H9 (cell line): ENCODE measurements at places on chromosomes 7 and 10.
A peak's percentile ranks its signal among the peaks of the same experiment; 100 is the strongest.

DNA sequence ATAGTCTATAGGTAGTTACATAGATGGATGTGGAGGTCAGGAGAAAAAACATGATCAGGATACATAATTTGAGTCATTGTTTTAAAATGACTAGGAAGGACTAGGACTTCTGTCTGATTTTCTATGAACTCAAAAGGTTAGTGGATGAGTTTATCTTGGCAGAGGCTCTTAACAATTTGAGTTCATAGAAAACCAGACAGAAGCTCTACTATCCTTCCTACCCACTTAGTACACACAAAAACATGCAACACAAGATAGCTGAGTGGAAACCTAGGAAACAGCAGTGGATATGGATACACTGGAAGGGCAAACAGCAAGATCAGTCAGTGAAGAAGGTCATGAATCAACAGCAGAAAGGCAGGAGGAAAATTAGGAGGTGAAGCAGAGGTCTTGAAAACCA is 84.6 kb downstream of the VPS50 start:
- no peak for DNase-seq

DNA sequence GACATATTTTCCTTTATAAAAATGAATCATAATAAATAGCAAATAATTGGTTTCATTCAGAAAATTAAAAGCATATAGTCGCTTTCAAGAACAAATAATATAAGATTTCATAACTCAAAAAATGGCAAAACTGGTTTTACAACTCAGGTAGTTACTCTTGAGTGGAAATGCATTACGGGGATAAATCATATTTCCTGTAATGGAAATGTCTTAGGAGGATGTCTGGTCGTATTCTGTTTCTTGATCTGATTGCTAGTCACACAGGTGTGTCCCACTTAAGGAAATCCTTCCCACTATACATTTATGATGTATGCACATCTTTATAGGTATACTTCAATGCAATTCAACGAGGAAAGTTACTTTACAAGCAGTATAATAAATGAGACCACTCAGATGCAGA is 20.7 kb downstream of the NRAP start:
- no peak for DNase-seq

DNA sequence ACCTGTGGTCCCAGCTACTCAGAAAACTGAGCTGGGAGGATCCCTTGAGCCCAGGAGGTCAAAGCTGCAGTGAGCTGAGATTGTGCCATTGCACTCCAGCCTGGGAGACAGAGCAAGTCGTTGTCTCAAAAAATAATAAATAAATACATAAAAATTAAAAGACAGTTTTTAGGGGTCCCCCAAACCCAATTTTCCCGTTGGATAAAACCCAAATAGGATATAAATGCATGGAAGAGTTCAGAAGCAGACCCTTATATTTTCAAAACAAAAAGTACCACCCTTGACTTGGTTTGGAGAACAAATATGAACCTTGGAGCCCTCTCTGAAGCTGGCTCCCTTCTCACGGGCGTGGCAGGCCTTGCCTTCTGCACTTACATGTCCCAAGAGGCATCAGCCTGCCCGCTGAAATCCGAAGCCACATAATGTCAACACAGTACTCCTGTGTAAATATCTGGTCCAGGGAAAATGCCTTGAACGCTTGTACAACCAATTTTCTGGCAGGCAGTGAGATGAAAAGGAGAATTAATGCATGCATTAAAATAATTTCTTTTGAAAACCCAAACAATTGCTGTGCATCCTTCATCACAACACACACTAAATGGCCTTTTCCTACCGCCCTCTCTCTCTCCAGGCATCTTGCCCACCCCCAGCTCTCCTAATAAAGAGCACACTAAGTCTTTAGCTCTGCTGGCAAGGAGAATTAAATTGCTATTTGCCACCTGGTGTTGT is 46.4 kb upstream of the PARD3 start:
- DNase-seq = no peak

GRCh38 chr10:4063717-4064116 is 278.7 kb upstream of the KLF6 start:
- no peak for DNase-seq

DNA sequence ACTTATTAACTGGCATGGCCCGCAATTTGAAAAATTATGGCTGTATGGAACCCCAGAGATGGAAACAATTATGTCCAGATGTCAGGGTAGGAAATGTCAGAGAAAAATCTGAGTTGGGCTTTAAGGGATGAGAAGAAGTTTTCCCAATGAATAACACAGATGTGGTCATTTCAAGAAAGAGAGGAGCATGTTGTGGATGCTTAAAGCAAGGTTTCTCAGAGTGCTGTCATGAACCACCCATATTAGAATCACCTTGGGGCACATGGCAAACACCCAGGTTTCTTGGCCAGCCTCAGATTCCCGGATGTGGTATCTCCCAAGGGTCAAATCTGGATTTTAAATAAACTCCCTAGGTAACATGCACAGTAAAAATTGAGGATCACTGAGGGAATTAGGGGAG is 43.6 kb downstream of the LAMB4 start:
- no peak for DNase-seq

DNA sequence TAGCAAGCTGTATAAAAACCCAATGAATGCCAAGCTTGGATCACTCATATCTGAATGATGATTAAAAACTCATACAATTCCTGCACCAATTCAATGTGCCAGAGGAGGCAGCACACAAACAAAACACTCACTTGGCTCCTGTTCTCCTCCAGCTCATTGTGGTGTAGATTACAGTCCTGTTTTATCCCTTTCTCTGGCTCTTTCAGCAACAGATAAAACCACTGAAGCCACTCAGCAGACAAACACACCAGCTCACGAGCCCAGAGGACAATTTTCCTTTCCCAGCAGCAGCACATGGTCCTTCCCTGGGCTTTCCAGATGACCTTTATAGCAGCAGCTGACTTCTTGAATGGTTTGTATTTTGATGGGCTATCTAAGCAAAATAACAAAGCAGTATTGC is 107.3 kb upstream of the STARD3NL start:
- peak; percentile 45 for DNase-seq

DNA sequence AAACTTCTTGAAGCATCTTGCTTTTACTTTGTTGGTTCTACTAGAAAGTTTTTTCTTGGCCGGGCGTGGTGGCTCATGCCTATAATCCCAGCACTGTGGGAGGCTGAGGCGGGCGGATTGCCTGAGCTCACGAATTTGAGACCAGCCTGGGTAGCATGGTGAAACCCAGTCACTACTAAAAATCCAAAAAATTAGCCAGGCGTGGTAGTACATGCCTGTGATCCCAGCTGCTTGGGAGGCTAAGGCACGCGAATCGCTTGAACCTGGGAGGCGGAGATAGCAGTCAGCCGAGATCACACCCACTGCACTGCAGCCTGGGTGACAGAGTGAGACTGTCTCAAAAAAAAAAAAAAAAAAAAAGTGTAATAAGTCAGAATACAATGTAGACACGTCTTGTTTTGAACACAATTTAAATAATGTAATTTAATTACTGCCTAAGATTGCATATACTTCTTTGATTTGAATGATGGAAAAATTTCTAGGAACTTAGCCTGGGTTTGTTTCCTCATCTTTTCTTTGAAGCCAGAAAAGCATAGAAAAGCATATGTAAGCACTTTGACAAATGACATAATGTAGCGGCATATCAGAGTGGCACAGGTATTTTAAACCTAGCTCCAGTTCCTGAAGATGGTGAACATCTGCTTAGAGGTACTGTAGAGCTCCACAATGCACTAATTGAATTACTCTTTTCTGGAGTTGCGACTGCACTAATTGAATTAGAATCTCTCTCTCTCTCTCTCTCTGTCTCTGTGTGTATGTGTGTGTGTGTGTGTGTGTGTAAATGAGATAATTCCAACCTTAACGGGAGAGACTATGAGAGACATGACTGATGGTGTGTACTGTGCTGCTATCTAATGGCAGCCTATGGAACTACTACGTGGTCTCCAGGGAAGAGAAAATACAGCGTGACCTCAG is 87.8 kb downstream of the BTRC start:
- DNase-seq = no peak

GRCh38 chr7:91690541-91691070 is 189.9 kb downstream of the MTERF1 start:
- no peak for DNase-seq

GRCh38 chr7:131328377-131329175 is 900 bp downstream of the MKLN1 start:
- DNase-seq = no peak

DNA sequence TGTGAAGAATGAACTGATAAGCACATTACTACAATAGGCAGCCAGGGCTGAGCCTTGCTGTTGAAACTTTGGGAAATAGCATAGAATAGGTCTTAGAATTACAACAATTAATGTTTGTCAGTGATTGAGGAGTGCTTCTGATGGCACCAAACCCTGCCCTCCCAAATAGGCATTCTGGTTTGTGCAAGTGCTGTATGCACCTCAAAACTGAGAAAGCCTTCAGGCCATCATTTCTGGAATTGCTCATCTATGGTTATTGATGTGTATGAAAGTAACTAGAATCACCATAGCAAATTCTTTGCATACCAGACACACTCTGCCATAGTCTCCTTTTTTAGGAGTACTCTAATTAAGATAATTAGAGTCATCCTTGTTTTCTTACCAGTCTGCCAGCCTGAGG is 585.0 kb upstream of the MBL2 start:
- no peak for DNase-seq

DNA sequence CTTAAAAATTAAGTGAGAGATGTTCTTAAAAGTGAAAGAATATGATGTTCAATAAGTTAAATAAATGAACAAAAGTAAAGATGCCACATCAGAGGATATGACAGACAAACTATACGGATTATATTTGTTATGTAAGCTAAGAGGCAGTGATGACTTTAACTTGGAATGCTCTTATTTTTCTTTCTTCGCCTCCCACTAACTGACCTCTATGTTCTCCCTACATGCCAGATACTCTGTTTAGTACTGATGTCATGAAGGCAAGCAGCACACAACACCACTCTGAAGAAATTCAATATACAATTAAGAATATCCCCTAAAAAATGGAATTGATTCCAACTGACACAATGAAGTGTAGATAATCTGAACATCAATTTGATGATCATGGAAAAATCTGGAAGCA is 223.4 kb downstream of the DOCK4 start:
- no peak for DNase-seq

- no peak for DNase-seq
Observed at GRCh38 chr10:12835709-12836108, 165.8 kb downstream of the CCDC3 start.

DNA sequence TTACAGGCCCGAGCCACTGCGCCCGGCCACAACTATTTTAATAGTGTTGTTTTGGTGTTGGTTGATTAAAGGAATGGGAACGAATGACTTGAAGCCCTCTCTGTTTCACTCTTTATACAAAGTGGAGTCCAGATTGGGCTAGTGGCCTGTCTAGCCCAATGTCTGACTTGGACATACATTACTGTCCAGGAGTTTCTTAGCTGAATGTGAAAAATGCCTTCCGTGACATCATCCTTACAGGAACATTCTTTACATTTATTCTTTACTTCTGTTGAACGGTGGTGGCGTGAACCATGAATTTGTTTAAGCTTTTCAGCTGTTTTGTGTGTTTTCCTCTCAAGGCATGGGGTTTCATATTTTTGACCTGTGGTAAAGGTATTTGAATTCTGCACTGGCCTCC is 67.9 kb downstream of the DAGLB start:
- DNase-seq = no peak

DNA sequence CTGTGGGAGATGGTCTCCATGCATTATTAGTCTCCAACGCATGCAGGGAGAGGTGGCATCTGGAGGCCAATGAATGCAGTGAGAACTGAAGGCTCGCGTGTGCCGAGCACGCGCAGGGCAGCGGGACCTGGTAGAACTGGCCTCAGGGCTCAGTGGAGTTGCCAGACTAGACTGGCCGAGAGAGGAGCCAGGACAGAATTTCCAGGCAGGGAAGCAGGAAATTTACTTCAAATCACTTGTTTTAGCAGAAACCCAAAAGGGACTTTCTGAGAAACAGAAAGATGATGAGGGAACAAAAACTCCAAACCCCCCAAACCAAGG is 311.0 kb upstream of the IMMP2L start:
- DNase-seq = no peak

DNA sequence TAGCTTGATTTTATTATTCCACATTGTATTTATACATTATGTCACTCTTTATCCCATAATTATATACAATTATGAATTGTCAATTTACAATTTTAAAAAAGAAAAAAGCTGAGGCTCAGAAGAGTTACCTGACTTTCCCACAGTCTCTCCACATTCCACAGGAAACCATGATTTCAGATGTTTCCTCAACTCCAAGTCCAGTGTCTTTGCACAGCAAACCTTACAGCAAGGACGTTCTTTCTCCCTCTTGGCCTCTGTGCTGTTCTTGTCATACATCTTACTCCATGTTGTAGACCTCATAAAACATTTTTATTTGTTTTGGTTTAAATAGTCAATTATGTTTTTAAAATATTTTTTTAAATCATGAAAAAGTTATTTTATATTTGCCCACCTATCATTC is 34.9 kb upstream of the GRB10 start:
- no peak for DNase-seq

GRCh38 chr10:100836891-100837290 is 75.9 kb upstream of the SLF2 start:
- no peak for DNase-seq

DNA sequence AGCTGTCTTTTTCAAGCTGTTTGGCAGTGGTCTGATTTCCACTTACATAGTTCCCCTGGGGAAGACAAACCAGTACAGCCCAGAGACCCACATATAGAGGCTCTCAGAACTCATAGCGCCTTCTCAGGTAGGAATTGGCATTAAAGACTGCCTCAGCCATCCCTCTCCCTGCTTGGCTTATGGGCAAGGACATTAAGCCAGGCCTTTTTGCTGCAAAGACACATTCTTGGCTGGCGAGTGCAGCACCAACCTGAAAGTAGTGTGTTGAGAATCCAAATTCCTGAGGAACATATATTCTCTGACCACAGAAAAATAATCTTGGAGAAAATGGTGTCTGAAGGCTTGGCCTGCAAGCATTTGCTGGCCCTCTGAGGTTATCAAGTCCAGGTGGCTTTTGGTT is 39.2 kb upstream of the HPS1 start:
- no peak for DNase-seq

DNA sequence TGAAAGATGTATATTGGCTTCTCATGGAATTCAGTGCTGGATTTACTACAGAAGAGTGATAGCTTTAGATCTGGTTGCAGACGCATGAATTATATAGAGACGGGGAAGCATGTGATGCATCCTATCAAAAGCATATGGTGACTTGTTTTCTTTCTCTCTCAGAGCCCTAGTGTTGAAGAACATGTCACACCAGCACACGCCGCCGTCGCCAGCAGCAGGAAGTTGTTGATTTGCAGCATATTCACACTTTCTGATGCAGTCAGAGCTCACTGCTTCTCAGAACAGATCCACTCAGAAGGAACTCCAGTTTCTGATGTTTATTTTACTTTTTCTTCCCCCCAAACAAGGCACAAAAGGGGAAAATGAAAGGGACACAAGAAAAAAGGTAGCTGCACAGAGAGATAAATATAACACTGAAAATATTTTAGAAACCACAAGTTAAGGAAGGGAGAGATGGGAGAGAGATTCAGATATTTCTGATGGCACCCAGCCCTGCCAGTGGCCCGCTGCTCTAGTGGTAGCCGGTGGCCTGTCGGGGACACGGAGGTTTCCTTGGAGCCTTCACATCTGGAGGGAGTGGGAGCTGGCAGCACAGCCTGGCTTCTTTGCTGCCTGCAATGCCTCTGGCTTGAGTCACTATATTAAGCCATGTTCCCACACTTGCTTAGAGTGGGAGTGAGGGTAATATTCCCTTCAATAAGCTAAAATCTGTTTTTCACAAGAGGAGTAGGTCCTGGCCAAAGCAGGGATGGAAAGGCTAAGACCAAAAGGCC is 123.2 kb downstream of the NRP1 start:
- no peak for DNase-seq

GRCh38 chr7:127986581-127987521 is 44.4 kb downstream of the LRRC4 start:
- no peak for DNase-seq
